ENCODE measurements at places on chromosomes 7 and 10.

DNA sequence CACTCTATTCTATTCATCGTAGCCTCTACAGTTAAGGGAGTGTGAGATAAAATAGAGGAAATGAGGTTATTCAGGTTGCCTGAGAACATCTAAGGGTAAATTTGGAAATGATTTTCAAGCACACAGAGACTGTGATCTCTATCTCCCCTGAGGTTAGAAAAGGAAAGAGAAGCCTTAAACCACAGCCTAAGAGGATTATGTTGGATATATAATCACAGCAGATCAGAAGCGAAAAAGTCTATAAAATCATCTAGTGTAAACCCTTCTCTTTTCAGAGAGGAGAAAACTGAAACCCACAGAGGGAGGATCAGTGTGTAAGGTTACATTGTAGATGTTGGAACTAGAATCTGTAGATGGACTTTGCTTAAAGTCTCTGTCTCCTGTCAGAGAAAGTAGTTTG lies 90.6 kb upstream of the SEMA3E start:
- no peak for DNase-seq

DNA sequence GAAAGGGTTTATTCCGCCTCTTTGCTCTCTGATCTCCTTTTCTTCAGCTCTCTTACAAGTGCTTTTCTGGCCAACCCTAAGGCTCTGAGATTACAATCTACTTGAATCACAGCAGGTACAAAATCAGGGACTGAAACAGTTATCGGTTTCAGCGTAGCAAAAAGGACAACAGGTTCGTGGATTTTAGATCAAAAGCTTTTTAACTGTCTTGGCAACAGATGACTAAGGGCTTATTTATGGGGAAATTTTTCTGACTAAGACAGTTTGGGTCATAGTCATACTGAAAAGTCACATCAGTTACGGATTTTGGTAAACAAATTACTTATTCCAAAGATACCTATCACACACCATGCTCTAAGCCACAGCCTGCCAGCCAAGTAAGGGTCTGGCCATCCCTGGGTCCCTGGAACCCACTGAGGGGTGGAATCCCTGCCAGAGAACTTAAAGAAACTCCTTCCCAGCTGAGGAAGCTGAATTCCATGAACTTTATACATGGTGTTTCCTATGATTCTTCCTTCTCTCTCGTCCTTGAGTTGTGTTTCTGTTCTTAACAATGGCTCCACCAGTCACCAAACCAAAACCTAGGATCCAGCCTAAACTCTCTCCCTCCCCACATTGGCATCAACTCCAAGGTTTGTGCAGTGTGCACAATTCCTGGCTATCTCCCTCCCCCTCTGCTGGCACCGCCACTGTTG lies 169.3 kb downstream of the FAM107B start:
- no peak for DNase-seq

DNA sequence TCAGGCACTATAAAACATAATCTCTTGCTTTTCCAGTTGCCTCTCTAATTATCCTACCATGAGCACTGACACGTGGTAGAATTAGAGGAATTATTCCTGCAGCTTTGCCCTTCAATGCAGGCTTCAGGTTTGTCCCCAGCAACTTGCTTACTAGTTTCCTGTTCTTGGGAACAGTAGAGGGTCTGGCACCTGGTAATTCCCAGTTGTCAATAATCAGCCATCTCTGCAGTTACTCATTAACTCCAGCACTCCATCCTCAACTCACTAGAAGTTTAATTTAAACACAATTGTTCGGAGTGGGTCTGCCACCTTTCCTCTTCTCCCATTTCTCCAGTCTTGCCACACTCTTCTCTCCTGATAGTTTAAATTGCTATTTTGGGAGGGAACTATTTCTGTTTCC lies 324.3 kb upstream of the KIAA1217 start:
- DNase-seq = no peak

- DNase-seq = no peak
Measured at GRCh38 chr7:128448751-128449302, 6.9 kb upstream of the HILPDA start.

DNA sequence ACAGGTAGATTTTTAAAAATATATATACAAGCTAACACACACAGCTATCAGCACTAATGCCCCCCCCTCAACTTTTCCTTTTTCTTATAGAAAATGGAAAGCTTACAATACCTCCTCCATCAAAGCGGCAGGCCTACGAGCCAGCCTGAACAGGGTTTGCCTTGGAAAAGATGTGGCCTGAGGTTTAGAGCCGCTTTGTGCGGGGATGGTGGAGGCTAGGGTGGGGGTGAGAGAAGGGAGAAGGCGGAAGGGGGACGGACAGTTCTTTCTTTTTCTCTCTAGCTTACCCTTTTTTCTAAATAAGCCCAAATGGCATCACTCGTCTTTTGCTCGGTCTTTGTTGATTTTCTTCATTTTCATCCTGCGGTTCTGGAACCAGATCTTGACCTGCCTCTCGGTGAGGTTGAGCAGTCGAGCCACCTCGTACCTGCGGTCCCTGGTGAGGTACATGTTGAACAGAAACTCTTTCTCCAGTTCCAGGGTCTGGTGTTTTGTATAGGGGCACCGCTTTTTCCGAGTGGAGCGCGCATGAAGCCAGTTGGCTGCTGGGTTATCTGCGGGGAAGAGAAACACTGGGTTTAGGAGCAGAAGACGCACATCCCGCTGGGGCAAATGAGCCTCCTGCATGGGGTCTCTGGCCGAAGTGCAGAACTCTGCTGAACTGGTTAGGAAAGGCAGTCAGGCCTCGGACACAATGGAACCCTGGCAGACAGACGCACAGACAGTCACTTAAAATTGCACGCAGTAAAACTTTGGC lies 1.9 kb downstream of the HOXA9 start:
- DNase-seq = no peak

- DNase-seq = no peak
Measured at GRCh38 chr10:35995485-35995884, 353.4 kb upstream of the FZD8 start.

DNA sequence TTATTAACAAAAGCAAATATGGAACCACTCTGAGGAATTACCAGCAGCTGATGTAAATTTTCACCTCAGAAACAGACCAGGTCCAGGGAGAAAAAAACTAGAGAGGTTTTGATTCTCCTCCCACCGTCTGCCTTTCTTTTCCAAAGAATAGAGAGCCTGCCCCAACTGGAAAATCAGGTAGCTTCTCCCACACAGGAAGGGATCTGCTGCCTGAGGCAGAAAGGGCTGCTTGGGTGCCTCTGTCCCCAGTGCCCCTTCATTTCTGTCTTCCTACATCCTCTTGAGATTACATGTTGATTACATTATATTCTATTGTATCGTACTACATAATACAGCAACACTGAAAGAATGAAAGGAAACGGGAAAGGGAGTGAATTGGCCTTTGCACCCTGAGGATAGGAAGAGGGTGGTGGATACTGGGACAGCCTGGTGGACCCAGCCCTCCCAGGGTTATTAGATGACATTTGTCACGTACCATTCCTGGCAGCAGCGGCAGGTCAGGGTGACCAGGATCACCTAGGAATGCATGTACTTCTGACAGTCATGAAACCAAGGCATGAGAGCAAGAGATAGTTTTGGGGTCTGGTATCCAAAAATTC lies 8.9 kb downstream of the ST8SIA6 start:
- DNase-seq = no peak

GRCh38 chr10:5818894-5819293 lies 5.7 kb upstream of the GDI2 start:
- DNase-seq = no peak

DNA sequence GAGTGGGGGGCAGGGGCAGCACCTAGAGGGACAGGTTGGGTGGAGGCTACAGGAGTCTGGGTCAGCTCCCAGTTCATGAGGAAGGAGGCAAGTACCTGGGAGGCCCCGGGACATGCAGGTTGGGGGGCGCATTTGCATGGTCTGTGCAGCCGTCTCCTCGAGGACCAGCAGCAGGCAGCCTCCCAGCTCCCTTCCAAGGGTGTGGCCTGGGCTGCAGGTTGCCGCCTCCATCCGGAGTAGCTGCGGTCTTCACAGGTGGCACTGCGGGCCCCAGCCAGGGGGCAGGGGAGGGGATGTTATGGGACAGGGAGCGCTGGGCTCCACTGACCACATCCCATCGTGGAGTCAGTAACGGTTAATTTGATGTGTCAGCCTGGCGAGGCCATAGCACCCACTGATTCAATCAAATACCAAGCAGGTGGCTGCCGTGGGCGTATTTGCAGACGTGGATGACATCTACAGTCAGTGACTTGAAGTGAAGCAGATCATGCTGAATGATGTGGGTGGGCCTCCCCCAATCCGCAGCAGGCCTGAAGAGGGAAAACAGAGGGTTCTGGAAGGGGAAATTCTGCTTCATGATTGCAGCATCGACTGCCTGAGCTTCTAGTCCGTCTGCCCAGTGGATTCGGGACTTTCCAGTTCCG lies 81.6 kb downstream of the PRKAG2 start:
- no peak for DNase-seq

DNA sequence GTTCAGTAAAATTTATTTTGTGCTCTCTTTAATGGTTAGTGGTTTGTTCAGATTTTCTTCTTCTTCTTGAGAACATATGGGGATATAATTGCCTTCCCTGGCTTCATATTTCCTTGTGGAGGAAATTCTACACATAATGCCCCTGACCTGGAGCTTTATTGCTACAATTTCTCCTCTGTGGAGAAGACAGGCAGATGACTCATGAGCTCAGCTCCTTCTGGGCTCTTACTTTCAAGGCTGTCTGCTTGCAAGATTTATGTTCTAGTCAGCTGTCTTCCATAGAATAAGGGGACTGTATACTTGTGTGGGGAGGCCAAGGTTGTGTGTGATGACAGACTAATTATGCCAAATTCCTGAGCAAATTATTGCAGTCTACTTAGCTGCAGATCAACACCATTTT lies 1.6 kb downstream of the LRRD1 start:
- no peak for DNase-seq

DNA sequence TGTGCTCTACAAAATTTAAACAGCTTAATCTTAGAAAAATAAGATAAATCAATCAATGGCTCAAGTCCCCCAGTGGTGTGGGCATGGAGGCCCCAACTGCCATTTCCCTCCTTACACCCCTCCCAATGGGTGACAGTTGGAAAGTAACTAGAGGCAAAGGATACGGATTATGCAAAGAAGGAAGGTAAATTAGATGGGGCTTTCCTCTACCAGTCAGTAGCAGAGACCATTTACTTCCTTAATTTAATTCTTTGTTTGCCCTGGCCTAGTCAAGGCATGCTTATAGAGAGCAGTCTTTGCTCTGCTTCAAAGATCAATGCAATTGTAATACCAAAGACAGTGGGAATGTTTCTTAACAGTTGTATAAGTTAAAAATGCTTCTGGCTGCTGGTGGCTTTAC lies 63.3 kb upstream of the PAPSS2 start:
- DNase-seq = no peak

DNA sequence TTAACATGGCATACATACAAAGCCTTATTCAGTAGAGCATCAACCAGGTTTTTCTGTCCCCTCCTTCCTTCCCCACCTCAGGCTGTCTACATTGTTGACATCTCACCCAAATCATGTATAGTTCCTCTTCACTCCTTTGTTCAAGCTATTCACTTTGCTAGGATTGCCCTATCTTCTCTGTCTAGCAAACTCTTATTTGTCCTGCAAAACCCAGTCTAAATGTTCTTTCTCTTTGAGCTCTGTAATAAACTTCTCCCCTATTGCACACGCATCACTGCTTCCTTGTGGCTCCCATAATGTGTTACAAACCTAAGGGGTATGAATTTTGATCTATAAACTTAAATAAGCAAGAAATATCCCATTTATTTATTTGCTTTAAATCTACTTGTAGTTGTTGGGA lies 36.8 kb downstream of the MYPN start:
- DNase-seq = no peak

DNA sequence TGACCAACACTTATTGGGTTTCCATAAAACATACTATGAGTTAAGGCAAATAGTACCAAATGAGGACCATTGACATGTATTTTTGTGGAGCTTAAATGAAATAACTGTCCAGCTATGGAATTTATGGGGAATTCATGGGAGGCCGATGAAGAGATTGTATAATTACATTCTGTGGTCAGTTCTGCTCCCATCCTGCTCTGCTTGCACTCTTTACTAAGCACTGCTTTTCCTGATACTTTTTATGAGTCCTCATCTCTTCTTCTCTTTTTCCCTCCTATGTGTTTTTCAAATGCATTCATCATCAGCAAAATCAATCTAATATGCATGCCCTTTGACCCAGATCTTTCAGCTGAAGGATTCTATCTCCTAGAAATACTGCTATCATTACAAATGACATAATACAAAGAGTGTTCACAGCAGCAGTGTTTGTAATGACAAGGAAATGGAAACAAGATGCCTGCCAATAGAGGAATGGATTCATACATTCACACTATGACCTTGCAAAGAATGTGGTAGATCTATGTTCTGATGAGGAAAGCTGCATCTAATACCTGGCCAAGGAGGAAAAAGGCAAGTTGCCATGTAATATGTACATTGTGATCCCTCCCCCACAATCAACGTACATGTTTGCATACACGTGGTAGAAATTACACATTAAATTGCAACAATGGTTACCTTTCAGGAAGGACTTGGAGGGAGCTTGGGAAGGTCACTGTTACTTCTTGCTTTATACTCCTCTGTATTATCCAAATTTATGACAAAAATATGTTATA lies 73.9 kb downstream of the PCGF5 start:
- DNase-seq = no peak

GRCh38 chr7:3201306-3201705 lies 99.7 kb upstream of the SDK1 start:
- no peak for DNase-seq

GRCh38 chr7:158266817-158267741 lies 320.5 kb downstream of the PTPRN2 start:
- DNase-seq = no peak

Data from stimulated activated CD4-positive, alpha-beta T cell treated with anti-CD3 and anti-CD28 coated beads, Interleukin-1b, Interleukin-23, amount 100 ng/mL, for 1 hour (primary cell).